NCI-H1105 (cell line): ENCODE measurements at places on chromosomes 1 and 21.
A peak's percentile ranks its signal among the peaks of the same experiment; 100 is the strongest.

GRCh38 chr1:47875036-47875435 is 122.1 kb downstream of the TRABD2B start:
- DNase-seq: no peak

GRCh38 chr1:6975331-6976043 is 190.2 kb downstream of the CAMTA1 start:
- no peak for DNase-seq

- no peak for DNase-seq
Measured at GRCh38 chr1:40798366-40799281, 15.0 kb downstream of the KCNQ4 start.

DNA sequence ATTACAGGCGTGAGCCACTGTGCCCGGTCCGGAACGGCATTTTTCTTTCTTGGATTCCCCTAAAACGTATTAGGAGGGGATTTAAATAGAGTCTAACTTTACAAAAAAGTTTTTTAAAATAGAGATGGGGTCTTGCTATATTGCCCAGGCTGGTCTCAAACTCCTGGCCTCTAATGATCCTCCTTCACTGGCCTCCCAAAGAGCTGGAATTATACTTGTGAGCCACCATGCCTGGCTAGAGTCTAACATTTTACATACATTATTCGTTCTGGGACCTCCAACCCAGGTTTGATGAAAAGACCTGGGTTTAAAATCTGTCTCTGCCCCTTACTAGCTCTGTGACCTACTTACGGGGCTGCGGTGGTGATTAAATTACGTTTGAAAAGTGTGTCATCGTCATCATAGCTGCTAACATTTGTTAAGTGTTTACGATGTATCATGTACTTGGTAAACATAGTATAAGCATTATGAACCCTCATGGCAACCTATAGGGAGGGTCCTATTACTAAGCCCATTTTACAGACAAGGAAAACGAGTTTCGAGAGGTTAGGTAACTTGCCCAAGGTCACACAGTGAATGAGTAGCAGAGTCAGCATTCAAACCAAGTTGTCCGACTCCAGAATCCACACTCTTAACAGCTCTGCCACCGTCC is 24.5 kb downstream of the PLEKHM2 start:
- no peak for DNase-seq

- DNase-seq: no peak
Measured at GRCh38 chr1:64499966-64500365, 30.0 kb downstream of the CACHD1 start.

- no peak for DNase-seq
Measured at GRCh38 chr1:56194701-56195300, 384.6 kb downstream of the PLPP3 start.

DNA sequence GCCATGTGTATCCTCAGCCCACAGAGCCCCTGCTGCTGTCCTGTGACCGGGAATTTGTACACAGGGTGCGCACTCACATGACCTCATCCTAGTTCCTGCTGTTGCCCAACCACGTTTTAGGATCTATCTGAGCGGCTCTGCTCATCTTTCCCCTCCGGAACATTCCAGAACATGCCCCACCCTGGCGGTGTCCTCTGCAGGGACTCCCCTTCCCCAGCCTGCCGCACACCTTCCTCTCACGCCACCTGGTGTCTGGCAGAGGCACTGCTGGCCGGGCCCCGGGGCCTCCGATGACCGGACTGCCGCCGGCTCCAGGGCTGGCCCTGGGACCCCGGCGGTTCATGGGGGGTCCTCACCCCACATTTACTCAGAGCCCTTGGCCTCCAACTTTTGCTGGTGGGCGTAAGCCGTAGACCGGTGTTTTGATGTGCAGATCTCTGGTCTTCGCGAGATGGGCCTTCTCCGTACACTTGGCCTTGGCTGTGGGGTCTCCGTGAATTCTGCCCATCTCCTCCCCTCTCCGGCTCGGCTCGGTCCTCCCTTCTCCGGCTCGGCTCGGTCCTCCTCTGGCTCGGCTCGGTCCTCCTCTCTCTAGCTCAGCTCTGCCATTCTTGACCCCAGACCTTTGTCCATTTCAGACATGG is 29.5 kb downstream of the ARHGEF16 start:
- DNase-seq: no peak

DNA sequence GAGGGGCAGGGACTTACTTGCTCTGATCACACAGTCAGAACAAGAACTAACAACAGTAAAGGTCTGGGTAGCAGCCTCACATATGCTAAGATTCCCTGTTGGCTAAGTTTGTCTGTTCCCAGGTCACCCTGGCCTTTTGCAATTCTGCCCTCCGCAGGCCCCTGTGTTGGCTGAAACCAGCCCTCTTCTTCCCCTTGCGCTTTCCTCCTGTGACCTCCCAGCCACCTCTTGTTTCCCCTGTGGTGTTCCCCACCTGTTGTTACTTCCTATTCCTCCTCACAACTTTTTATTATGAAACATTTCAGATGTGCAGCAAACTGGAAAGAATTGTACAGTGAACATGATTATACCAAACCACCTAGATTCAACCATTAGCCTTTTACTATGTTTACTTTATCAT is 23.4 kb downstream of the MAPKAPK2 start:
- no peak for DNase-seq

- DNase-seq: no peak
Measured at GRCh38 chr1:173545688-173546087, 57.2 kb downstream of the SLC9C2 start.

DNA sequence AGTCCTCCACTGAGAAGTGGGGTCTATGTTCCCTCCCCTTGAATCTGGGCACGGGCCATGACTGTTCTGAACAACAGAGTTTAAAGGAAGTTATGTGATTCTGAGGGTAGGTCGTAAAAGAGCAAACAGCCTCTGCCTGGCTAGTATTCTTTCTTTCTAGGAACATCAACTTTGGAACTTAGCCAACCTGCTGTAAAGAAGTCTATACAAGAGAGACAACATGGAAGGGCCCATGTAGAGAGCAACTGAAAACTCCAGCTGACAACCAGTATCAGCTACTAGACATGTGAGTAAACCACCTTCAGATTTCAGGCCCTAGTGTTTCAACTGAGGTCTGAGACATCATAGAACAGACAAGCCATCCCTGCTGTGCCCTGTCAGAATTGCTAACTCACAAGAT is 7.5 kb downstream of the SELENOF start:
- peak; percentile 60 for DNase-seq

DNA sequence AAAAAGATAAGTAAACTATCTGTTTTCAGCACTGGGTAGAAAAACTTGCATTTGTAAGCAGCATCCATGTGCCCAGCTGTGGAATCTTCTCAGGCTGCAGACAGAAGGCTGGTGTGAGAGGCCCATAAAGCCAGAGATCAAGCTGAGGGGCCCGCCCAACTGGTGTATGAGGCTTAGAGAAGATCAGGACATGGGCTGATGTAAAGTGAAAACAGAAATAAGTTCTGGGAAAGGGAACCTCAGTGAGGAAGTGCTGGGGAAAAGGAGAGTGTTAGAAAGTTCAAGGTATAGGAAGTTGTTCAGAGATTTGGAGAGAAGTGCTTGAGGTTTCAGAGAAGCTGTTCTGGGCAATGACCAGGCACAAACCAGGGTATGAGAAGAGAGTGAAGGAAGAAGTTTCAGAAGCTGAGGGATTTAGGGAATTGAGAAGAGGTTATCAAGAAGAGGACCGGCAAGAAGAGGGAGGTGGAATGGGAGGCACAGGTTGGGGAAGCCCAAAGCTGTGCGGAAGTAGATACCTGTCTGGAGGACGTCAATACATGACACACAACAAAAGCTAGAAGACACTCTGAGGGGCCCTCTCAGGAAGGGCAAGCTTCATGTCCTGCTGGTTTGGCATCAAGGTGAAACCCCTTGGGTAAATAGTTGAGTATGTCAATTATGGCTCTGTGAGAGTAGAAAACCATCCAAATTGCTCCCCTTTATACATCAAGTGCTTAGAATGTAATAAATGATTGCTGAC is 2.7 kb upstream of the CD5L start:
- DNase-seq: no peak

- DNase-seq: peak; percentile 81
Measured at GRCh38 chr21:17250778-17251241, 262.0 kb upstream of the CXADR start.

GRCh38 chr1:60998786-60999185 is 83.6 kb upstream of the NFIA start:
- DNase-seq: no peak

DNA sequence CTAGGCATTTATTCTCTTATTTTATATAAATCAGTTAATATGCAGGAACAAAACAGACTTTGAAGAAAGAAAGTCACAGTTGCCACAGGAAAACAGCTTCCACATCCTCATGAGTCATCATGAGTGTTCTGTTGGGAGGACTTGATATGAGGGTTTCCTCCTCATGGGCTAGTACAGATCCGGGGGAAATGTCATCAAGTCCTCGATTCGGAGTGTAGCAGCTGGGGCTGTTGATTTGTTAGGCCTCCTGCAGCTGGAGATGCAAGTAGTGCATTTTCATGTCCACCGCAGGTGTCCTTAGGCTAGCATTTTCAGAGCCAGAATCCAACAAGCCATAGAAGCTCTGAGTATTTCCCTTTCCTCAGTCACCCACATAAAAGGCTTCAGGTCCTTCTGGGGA is 36.7 kb downstream of the ADAM30 start:
- no peak for DNase-seq

GRCh38 chr1:51515982-51516648 is 3.0 kb downstream of the EPS15 start:
- no peak for DNase-seq

DNA sequence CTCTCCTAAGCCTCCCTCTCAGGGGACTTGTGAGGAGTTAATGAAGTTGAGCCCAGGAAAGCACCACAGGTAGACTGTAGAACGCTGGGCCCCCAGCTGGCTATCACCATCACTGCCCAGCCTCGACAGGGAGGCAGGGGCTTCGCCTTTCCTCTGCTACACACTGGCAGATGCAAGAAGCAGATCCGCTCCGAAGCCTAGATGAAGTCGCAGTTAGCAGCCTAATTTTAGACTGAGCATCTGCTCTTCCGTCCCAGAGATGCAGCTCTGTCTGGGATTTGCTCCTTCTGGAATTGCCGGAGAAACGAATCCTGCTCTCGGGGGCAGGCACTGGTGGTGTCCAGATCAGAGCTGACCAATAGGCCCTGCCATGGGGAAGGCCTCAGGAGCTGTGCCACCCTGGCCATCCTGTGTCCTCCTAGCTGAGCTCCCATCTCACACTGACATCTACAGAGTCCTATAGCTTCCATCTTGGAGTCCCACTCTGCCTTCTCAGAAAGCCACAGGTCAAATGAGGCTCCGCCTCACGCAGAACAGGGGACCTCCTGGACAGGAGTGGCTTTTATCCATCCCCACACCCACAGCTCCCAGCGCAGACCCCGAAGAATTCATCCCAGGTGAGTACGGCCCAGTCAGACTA is 186.8 kb upstream of the EDN2 start:
- no peak for DNase-seq

DNA sequence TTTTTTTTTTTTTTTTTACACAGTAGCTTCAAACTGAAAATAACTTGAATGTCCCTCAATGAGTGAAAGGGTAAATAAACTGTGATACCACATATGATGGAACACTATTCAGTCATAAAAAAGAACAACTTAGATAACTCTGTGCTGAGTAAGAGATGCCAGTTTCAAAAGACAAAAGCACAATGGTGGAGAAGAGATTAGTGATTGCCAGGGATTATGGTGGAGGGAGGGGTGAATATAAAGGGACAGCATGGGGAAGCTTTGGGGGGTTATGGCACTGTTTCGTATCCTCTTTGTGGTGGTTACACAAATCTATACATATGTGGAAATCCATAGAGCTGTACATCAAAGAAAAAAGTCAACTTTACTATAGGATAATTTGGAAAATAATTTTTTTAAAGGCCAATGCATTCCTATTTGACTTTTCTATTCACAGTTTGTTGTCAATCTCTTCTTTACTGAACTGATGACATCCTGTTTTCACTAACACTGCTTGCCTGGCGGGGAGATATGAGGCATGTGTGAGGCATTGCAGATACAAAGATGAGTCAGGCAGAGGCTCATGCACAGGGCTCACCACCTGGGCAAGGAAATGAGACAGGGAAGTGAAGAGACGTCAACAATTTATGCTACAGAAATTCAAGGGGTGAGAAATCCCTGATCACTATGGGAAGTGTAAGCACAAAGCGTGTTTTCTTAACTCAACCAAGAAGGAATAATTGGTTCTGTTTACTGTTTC is 302.7 kb downstream of the DUSP10 start:
- no peak for DNase-seq

DNA sequence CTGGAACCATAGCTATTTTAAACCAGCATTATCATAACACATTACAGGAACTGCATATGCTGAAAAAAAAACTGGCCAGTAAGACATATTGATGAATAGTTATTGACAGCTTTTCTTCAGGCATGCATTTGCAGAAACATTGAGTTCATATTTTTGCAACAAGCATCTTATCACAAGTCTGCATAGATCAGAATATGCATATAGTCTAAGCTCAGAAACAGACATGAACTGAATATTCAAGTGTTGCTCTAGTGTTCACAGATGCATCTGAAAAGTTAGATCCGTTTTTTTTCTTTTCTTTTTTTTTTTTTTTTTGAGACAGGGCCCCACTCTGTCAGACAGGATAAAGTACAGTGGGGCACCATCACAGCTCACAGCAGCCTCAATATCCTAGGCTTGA is 22.8 kb downstream of the PRMT6 start:
- no peak for DNase-seq

DNA sequence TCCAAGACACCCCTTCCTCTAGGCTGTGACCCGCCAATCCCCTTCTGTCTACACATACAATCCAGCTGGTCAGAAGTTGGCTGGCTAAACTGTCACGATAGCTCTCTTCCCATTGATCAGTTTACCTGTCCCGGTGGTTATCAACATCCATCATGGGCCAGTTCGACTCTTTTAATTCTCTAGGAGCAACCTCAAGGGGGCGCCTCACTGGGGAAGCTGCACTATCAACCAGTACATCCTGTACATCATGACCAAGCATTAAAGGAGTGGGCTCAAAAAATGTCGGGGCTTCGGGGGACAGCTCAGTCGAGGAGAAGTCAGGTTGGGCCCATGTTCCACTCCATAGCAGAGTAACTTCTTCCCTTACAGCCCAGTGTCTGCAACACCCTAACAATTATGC is 53.2 kb upstream of the B3GALNT2 start:
- no peak for DNase-seq

GRCh38 chr1:184541537-184542152 is 154.8 kb downstream of the C1orf21 start:
- no peak for DNase-seq

- no peak for DNase-seq
Measured at GRCh38 chr1:77927414-77927813, 39.0 kb downstream of the NEXN start.

- DNase-seq: no peak
Measured at GRCh38 chr1:6414443-6414844, 5.3 kb downstream of the HES2 start.

GRCh38 chr1:58939146-58939545 is 155.3 kb upstream of the JUN start:
- DNase-seq: no peak
